Activated CD4-positive, CD25-positive, alpha-beta regulatory T cell treated with anti-CD3 and anti-CD28 coated beads, Interleukin-2, amount 50 U/mL, for 16 hours (primary cell): ENCODE measurements at places on chromosomes 4 and X.

DNA sequence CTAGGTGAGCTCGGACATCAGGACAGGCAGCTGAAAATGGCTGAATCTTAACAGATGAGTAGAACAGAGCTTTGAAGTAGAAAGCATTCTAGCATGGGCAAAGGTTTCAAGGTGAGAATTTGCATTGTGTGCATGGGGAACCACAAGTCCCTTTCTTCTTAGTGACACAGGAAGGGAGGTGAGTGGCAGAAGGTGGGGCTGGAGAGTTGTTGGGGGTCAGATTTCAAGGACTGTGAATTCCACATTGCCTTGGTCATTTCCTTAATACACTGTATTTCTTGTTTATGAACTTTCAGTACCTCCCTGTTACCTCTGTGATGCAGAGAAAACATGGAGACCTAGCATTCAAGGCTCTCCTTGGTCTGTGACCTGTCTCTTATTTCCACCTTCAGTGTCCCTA lies 4.1 kb downstream of the APEX2 start:
- DNase-seq: no peak

GRCh38 chrX:120205816-120206753 lies 44.5 kb upstream of the ZBTB33 start:
- DNase-seq: no peak

GRCh38 chrX:47568656-47569295 lies 7.8 kb downstream of the ARAF start:
- no peak for DNase-seq

- no peak for DNase-seq
Measured at GRCh38 chr4:169707958-169708643, 49.6 kb downstream of the HPF1 start.

- no peak for DNase-seq
Measured at GRCh38 chrX:68083510-68083909, 349.8 kb downstream of the OPHN1 start.

DNA sequence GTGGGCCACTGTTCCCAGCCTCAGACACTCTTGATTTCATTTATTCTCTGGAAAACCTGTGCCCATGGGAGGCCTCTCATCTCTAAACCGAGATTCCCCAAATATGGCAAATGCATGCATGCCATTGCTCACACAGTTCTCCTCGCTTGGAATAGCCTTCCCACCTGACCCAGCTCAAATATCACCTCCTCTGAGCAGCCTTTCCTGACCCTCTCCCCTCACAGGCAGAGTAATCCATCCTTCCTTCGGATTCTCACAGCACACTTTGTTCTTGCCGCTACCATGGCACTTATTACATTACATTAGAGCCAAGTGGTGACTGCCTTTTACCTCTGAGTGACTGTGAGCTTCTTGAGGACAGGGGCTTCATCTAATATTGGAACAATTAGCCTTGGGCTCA lies 209.5 kb downstream of the HS6ST2 start:
- no peak for DNase-seq

DNA sequence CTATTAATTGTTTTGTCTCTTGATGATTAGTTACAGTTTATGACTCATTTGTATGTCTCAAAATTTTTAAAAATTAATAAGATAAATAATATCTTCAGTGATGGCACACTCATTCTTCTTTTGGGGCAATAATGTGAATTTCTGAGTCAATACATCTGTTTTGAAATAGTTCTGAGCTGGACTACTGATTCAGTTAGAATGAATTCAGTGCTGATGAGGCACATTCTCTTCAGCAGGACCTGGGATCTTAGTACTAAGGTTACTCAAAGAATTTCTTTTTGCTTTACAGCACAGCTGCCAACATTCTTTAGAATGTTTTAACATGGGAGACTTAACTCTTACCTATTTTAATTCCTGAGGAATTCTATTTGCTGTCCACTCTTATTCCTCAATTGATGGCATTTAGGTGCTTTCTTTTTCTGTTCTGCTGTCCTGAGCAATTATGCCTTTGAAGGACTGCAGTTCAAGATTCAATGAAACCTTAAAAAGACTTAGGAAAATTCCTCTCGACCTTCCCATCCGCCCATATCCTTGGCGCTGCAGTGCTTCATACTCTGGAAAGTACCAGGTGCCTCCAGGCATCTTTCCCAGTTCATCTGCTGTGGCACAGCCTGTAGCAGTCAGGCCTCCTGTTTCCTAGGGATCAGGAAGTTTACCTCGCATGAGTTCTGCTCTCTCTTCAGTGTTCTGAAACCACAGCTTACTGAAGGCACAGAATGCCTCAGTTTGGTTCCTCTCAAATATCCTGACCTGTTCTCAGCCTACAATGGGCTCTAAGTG lies 213.7 kb downstream of the FSTL5 start:
- no peak for DNase-seq
